IPS-NIHi11 (cell line): ENCODE measurements at places on chromosomes 13 and 19.

- DNase-seq: no peak
Measured at GRCh38 chr13:31963631-31964030, 67.9 kb upstream of the FRY start.

DNA sequence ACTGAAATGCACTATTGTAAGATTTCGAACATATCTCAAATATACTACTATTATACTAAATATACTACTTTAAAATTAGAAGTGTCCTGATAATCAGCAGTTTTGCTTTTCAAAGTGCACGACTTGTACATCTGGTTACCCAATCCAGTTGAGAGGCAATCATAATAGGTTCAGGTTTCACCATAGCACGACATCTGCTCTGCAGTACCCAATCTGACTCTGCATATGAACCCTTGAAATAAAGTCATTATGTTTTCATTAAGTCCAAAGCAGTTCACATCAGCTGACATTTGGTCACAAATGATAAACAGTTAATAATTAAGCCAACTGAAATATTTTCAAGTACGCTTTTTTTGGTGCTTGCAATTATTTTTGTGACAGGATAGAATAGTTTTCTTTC, 90.6 kb downstream of the PCDH9 start:
- no peak for DNase-seq

- DNase-seq: no peak
Measured at GRCh38 chr19:53193535-53194222, 521 bp upstream of the ZNF665 start.

- DNase-seq: peak; percentile 70
Measured at GRCh38 chr19:41089959-41090358, 1.7 kb downstream of the CYP2A13 start.

- DNase-seq: no peak
Measured at GRCh38 chr13:28533441-28534166, 38.7 kb upstream of the FLT1 start.

- DNase-seq: peak; percentile 26
Measured at GRCh38 chr19:58396691-58397532, 1.5 kb downstream of the RNF225 start.

DNA sequence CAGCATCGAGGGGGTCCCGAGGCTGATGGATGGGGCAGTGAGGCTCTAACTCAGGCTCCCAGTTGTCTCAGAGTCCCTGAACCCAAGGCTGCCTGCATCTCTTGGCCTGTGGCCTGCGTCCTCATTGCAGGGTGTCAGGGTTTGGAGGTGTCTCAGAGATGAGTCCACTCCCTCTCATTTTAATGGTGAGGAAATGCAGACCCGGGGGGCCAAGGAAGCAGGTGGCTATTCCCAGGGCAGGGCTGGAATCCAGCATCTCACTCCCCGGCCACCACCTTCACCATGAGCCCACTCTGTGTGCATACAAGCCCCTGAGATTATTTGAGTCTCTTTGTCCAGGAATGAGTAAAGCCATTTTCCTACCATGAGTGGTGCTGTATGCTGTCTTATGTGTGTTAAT, 21.4 kb downstream of the TEX29 start:
- no peak for DNase-seq

GRCh38 chr19:35045667-35046300, 4.3 kb downstream of the HPN start:
- peak; percentile 72 for DNase-seq

GRCh38 chr13:30737511-30738337, 2.4 kb downstream of the ALOX5AP start:
- DNase-seq: no peak

DNA sequence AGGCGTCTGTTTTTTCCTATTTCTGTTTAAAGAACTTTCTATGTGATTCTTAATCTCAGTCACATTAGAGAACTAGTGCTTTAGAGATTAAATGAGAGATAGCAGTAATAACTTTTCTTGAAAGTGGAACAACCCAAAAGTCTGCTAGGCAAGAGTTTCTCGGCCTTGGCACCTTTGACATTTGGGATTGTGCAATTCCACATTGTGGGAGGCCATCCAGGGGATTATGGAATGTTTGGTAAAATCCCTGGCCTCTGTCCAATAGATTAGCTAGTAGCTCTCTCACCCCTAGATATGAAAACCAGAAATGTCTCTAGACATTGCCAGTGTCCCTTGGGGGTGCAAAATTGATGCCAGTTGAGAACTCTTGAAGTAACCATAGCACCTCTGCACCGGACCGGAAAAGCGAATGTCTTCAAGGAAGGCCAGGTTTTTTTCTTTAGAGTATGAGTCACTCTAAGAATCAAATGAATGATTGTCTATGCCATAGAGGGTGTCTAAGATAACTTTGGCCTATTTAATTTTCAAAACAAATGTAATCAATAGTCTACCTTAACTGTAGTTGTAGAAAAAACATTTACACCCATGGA, 45.0 kb upstream of the IL17D start:
- DNase-seq: no peak
